Stimulated activated CD8-positive, alpha-beta memory T cell treated with anti-CD3 and anti-CD28 coated beads, Interleukin-2, amount 100 ng/mL, for 48 hours (primary cell): ENCODE measurements at places on chromosomes 7 and 10.

DNA sequence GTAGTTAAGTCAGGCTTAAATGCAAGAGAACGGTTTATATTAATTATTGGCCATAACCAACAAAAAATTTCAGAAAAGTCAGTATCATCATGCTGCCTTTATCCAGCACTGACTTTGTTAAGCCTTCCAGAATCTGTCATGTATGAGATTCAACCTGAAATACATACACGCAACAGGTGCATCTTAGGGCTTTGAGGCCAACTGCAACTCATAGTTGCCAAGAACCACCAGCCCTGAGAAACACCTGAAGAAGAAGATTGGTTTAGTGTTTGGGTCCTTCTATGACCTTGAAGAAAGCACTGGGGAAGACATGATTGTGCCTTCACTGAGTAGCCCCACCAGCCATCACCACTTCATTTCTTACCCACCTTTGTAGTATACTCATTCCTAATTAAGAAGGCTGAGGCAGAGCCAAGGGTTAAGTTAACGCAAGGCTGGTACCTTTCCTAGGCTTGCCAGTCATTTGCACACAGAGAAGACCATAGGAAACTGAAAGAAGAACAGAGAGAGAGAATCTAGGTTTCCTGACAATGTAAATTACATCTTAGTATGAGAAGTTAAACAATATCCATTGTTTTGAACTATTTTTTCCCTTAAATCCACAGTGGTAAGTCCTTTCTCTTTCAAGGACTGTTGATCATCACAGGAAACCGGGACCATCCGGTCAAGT is 200.1 kb upstream of the PRKCQ start:
- no peak for DNase-seq

GRCh38 chr10:4267086-4267773 is 482.2 kb upstream of the KLF6 start:
- DNase-seq, result no peak

DNA sequence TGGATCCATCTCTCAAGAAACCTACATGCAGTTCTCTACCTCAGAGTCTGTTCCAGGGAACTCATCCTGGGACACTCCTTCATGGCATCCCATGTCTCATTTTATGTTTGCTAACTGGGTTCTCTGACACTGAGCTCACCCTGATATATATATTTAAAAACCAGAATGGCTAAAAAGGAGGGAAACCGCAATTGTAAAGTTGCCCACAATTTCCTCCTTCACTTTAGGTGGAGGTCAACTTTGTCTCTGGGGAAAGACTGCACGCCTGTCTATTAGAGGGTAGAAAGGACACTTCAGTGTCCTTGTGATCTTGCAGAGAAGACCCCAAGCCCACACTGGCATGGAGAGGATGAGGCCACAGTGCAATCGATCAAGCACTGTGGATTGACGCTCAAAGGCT is 131.7 kb downstream of the TEX36 start:
- DNase-seq, result no peak

DNA sequence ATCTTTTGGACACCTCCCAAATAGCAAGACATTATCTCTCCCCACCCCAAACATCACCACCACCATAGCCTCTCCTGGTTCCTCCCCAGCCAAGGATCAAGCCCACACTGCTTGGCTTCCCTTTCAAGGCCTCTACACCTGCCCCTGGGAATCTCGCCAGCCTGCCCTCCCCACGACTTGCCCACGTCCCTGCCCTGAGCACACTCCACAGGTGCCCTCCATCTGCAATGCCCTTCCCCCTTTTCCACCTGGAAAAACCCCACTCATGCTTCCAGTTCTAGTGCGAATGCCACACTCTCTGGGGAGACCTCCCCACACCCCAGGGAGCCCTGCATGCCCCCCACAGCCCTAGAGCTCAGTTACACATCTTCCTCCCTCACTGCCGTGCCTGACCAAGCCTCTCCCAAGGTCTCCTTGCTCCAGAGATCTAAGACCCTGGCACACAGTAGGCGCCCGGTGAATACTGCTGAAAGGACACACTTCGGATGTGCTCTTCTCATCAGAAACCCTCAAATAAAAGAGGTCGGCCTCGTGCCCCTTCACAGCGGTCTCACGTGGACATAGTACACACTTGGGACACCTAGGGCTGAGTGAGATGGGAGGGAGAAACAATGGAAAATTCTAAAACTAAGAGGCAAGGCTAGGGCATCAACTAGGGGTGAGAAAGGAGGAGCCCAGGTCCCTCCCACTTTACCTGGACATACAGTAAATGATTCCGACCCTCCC is 91.4 kb downstream of the DLG5 start:
- no peak for DNase-seq

GRCh38 chr10:44258460-44259089 is 126.3 kb downstream of the CXCL12 start:
- DNase-seq, result no peak

DNA sequence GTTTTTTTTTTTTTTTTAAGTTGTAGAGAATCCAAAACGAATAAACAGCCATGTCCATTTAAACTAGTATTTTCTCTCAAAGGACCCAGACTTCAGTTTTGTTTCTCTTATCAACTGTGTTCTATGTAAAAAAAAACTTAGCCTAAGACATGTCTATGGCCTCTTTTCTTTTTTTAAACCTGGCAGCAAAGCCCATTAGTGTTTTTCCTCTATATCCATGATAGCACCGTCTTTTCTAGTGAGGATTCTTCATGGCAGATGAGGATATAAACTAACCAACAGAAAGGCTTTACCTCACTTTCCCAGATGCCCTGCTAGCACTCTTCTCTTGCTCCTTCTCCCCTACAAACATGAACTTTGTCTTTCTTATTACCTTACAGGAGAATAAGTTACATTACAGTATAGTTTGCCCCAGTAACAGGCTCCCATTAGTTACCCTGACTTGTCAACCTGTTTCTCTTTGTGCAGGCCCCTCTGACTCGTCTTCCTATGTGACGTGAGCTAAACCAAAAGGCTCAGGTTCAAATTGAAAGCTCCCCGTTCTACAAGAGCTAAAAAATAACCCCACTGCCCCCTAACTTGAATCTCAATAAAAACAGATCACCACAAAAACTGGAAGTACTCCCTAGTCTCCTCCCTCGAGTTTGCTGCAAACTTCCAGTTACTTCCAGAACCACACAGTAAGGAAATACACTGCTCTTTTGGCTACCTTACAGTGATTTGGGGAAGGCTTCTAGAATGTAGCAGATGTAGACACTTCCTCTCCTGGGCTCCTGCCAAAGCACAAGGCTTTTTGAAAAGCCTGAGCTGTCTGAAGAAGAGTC is 20.1 kb downstream of the P4HA1 start:
- DNase-seq, result no peak

DNA sequence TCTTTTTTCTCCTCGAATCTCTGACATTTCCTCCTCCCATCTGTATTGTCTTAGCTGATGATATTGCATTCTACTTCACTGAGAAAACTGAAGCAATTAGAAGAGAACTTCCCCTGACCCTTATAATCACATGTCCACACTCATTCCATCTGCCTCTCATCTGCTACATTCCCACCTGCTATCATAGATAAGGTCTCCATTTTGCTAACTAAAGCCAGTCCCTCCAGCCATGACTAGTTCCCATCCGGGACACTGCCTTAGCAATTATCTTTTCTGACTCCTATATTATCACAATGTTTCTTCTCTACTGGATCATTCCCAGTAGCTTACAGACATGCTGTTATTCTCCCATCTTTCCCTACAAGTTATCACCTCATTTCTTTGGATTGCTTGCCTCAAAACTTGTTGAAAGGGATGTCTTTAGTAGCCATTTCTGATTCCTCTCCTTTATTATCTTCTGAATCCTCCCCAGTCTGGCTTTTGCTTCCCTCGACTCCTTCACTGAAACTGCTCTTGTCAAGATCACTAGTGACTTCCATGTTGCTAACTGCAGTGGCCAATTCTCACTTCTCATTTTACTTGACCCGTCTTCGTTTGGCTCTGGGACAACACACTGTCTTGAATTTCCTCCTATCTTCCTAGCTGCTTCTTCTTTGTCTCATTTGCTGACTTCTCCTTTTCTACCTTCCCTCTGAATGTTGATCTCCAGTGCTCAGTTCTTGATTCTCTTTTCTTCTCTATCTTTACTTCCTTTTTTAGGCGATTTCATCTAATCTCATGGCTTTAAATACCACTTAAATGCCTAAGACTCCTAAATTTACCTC is 35.9 kb downstream of the FZD1 start:
- no peak for DNase-seq
